ENCODE measurements at places on chromosomes 5 and 9. TPM values are rescaled to one million over a fixed set of nuclear protein-coding genes. Genes with fewer than 3 reads are reported as not detected.

GRCh38 chr9:110894731-110895130, 143.5 kb downstream of the LPAR1 start:
- DNase-seq: no peak

Gene TMEM215
- total RNA-seq: not detected

DNA sequence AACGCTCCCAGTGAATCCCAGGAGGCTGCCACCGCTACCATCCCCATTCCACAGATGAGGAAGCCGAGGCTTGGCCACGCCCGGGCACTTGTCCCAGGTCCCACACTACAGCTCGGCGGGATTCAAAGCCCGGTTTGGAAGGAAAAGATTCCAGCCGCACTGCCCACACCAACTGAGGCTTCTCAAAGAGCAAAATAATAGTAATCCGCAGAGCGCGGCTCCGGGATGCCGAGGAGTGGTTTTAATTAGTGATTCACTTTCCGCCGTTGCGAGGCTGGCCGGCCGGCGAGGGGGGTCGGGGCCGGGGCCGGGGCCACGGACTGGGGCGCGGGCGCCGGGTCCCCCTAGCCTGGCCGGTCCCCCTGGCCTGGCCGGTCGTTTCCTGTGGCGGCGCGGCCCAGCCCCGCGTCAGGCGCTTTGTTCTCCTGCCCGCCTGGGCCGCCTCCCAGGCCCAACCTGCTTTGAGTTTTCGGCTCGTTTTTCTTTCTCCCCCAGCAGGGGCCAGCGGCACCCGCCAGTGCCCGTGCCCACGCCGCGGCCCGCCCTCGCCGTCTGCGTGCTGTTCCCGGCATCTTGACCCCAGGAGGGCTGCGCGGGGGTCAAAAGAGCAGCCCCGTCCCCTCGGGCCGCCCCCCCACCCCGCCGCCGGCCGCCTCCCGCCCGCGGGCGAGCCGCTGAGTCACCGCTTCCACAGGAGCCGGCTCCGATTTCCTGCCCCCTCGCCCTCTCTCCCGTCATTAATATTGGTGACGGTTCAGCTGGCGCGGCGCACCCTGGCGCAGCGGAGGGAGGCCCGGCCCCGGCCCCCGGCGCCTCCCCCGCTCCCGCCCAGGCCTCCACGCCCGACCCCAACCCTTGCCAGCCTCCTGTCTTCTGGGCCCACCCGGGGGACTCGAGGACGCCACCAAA, 31.2 kb downstream of the FGF18 start:
- DNase-seq: peak; percentile 95

Gene ANKRD34B
- total RNA-seq: not detected

- DNase-seq: no peak
Observed at GRCh38 chr5:38720554-38721361, 125.1 kb upstream of the OSMR start.

GRCh38 chr5:10994091-10994986, 233.3 kb upstream of the DAP start:
- DNase-seq: no peak

Gene PCDHGA1
- total RNA-seq: 0.56 TPM

Data from MG63 (cell line).